ELR (cell line): ENCODE measurements at places on chromosomes 12 and 14.

- no peak for DNase-seq
These were observed 92.6 kb downstream of the KIF26A start for GRCh38 chr14:104230946-104231345.

DNA sequence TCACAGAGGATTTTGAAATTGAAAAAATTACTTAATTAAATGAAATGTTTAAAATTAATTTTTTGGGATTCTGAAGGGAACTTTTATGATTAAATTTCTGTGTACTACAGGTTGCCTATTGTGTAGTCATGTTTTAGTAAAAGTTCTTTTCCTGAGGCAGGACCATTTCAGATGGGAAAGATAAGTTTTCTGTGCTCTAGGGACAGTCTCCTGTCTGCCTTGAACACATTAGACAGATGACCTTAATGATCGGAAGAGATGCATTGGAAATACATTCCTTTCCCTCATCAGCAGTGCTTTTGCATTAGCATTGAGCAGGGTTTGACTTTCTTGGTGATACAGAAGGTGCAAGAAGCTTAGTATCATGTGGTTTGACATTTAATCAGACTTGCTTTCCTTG, 28.1 kb downstream of the CRADD start:
- no peak for DNase-seq

- no peak for DNase-seq
These were observed 11.5 kb upstream of the TDRD9 start for GRCh38 chr14:103916636-103917262.

- DNase-seq: no peak
These were observed 41.2 kb downstream of the EP400 start for GRCh38 chr12:131990980-131991305.

DNA sequence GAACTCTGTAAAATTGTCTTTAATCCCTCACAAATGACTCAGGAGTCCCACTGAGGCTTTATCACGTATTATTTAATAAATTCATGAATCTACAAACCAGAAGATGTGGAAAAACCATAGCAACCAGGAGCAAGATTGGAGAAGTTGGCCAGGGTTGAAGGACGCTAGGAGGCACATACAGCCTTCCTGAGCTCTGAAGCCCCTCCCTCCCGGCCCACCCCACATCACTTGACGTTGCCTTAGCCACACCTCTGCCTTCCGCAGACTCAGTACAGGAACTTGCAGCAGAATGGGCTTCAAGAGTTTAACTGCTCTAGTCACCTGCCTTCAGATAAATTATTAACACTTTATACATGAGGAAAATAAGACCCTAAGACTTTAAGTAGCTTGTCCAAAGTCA, 33.9 kb downstream of the SLC35F4 start:
- no peak for DNase-seq

- peak; percentile 61 for DNase-seq
These were observed 204.3 kb downstream of the AEBP2 start for GRCh38 chr12:19643635-19644034.

- DNase-seq: no peak
These were observed 193.0 kb downstream of the EPS8 start for GRCh38 chr12:15596174-15596573.

- no peak for DNase-seq
These were observed 125.5 kb downstream of the RPS29 start for GRCh38 chr14:49460662-49461061.

DNA sequence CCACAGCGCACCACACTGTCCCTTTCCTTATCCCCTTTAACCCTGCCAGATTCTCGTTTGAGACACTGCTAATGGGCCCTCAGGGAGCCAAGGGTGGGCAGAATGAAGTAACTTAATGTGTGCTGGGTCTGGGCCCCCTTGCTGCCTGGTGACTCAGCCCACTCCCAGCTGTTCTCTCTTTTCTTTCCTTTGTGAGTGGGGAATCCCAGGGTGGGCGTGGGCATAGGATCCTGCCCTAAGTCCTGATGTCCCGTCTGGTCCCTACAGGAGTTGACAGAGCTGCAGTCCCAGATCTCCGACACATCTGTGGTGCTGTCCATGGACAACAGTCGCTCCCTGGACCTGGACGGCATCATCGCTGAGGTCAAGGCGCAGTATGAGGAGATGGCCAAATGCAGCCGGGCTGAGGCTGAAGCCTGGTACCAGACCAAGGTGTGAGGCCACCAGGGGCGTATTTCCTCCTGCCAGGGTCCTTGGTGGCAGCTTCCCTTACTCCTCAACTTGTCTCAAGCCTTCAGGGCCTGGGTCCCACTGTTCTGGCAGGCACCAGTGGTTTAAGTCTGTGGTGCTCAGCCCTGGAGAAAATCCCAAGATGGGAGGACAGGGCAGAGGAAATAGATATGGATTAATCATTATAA, 8.3 kb downstream of the KRT7 start:
- no peak for DNase-seq

GRCh38 chr12:116887244-116887643, 6.0 kb upstream of the HRK start:
- DNase-seq: no peak

DNA sequence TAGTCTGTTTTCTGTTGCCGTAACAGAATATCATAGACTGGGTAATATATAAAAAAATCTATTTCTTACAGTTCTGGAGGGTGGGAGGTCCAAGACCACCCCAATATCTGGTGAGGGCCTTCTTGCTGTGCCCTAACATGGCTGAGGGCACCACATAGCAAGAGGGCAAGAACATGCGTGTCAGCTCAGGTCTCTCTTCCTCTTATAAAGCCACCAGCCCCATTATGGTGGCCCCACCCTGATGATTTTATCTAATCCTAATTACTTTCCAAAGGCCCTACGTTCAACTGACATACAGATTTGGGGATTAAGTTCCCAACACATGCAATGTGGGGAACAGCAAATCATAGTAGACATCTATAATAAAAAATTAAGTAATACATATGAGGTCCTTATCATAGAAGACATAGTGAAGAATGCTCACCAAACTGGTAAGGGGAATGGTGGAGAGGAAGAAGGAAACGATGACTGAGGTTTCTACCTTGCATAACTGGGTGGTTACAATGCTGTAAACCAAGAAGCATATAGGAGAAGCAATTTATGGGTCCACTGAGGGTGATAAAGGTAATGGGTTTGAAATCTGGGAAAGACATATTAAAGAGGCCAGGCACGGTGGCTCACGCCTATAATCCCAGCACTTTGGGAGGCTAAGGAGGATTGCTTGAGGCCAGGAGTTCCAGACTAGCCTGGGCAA, 27.0 kb downstream of the BTBD7 start:
- DNase-seq: no peak

DNA sequence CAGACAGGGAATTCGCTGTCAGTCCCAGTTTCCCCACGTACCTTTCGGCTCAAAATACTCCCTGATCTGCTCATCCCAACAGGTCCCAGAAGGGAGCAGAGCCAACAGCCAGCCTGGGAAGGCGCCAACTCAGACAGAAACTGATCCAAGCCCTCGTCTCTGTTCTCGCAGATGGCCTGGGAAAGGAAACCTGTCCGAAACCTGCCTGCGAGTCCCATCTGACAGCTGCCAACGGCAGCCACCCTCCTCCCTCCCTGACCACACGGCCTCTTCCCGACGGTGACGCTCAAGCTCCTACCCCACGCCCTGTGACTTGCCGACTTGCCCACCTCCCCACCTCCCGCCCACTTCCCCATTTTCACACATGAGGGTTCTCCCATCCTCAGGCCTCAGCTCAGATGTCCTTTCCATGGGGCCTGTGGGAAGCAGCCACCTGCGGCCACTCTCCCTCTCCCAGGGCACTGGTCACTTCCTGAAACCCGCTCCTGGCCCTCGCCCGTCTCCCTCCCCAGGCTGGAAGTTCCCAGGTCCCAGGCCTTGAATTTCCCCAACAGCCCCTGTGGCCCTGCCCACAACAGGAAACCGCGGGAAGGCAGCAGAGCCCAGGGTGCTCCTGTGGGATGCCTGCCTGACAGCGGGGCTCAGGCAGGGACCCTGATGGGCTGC, 60.9 kb upstream of the FBRSL1 start:
- DNase-seq: no peak

GRCh38 chr12:92528586-92528985, 174.2 kb upstream of the PLEKHG7 start:
- DNase-seq: no peak

DNA sequence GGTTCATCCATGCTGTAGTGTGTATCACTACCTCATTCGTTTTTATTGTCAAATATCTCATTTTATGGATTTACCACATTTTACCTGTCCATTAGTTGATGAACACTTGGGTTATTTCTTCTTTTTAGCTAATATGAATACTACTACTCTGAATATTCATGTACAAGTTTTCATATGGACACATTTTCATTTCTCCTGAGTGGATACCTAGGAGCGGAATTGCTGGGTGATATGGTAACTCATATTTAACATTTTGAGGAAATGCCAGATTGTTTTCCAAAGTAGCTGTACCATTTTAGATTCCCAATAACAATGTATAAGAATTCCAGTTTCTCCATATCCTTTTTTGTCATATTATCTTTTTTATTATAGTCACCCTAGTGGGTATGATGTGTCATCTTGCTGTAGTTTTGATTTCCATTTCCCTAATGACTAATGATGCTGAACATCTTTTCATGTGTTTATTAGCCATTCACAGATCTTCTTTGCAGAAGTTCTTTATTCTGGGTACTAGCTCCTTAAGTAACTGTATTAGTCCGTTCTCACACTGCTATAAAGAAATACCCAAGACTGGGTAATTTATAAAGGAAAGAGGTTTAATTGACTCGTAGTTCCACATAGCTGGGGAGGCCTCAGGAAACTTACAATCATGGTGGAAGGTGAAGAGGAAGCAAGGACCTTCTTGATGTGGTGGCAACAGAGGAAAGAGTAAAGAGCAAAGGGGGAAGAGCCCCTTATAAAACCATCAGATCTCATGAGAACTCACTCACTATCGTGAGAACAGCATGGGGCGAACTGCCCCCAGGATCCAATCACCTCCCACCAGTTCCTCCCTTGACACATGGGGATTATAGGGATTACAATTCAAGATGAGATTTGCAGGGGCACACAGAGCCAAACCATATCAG, 11.9 kb downstream of the NRDE2 start:
- peak; percentile 58 for DNase-seq

DNA sequence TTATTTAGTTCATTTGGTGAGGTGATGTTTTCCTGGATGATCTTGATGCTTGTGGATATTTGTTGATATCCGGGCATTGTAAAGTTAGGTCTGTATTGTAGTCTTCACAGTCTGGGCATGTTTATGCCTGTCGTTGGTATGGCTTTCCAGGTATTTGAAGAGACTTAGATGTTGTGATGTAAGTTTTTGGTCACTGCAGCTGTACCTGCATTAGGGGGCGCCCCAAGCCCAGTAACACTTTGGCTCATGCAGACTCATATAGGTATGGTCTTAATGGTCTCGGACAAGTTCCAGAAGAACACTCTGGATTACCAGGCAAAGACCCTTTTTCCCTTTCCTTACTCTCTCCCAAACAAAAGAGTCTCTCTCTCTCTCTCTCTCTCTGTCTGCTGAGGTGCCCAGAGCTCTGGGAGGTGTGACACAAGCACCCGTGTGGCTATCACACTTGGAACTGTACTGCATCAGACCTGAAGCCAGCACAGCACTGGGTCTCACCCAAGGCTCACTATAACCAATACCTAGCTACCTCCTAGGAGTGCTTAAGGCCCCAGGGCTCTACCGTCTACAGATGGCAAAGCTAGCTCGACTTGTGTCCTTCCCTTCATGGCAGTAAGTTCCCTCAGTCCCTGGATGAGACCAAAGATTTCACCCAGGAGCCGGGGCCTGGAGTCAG, 425.8 kb upstream of the ATXN7L3B start:
- peak; percentile 48 for DNase-seq

DNA sequence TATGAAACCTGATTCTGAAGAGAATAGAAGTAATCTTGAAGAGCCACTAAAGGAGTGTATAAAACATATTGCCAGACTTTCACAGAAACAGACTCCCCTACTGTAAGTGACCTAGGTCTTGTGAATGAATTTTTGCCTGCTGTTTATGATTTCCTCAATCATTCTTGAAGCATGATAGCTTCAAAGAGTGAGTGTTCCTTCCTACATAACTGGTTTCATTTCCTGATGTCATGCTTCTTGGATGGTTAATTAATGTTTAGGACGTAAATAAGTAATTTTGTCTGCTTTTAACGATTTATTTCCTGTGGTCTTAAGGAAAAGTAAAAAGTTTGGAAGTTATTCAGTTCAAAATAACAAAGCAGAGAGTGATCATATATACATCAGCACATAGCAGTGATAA, 129.8 kb downstream of the PIK3C2G start:
- DNase-seq: no peak

DNA sequence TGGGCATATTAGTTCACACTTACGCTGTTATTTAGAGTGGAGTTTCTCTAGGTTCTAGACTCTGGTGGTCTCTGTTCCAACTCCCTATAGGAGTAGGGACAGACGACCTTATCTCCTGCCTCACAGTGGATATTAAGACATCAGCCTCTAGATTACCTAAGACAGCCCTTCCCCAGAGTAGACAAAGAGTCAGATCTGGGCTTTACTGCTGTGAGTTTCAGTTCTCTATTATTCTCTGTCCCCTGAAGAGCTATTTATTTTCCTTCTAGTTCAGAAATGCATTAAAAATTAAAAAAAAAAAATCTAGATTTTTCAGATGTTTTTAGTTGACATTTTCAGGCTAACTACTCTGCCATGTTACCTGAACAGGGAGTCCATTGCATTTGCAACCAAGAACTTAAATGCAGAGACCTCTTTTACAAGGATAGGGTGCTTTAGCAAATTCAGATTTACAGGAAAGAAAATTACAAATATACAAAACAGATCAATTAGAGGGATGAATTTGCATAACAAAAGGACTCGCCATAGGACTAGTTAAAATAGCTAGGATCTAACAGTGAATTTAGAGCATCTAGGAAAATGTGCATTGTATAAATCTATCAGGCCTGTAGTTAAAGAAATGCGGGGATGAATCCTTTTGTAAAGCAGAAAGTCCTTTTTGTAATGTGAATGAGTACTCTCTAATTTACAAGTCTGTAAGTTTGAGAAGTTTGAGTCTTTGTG, 381.4 kb downstream of the APAF1 start:
- no peak for DNase-seq

GRCh38 chr14:49865431-49865859, 12.9 kb upstream of the NEMF start:
- DNase-seq: peak; percentile 80
